Activated CD8-positive, alpha-beta T cell treated with anti-CD3 and anti-CD28 coated beads for 36 hours (primary cell): ENCODE measurements at places on chromosomes 4 and X. TPM values are rescaled to one million over a fixed set of nuclear protein-coding genes. Genes with fewer than 3 reads are reported as not detected.

The ADH1B gene
- not detected for total RNA-seq

The HNRNPD gene
- 403 TPM for total RNA-seq

The DCAF8L2 gene
- total RNA-seq, result not detected

The GPR173 gene
- 0.36 TPM for total RNA-seq

The GAGE13 gene
- not detected for total RNA-seq

The MAGEE2 gene
- total RNA-seq, result not detected

The PRDM5 gene
- 0.52 TPM for total RNA-seq

The AMOT gene
- total RNA-seq, result 1.1 TPM

The ASB11 gene
- total RNA-seq, result not detected

The TEX13D gene
- 0.23 TPM for total RNA-seq

DNA sequence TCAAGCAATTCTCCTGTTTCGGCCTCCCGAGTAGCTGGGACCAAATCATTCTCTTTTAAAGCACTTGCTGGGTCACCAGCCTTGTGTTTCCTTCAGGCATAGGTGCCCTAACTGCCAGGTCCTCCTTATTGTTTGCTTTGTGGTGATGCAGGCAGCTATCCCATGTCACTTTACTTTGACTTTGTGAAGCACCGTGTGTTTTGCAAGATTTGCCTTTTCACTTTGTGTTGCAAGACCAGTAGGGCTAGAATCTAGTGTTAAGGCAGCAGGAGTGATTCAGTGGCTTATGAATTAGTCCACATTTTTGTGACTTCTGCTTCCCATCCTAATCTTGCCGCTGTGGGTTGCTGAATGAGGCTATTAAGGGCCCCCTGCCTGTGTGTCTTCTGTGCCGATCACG lies 20.2 kb downstream of the SYAP1 start:
- no peak for DNase-seq

- no peak for DNase-seq
Observed at GRCh38 chr4:5753766-5754528, 42.9 kb downstream of the EVC start.

DNA sequence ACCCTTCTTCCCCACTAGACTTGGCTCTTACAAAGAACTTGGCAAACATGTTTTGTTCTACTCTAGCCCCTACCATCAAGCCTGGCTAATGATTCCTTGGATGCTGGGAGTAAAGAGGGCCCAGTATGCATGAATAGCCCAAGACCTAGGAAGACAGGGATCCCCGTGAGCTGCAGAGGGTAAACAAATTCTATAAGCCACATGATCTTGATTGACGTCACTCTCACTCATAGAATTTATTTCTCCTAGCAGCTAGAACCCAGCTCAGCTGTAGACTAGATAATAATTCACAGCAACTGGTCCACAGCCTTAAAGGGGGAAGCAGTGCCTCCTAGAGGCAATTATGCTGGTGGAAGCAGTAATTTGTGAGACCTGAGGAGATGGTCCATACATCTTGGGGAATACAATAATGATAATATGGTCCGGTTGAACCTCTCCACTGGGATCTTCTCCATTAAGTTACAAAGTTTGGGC lies 16.1 kb upstream of the USO1 start:
- DNase-seq, result peak; percentile 75

GRCh38 chr4:120843849-120844527 lies 78.5 kb downstream of the PRDM5 start:
- DNase-seq, result peak; percentile 35

GRCh38 chr4:174217273-174218126 lies 66.0 kb downstream of the FBXO8 start:
- DNase-seq, result peak; percentile 31

GRCh38 chr4:77493829-77494551 lies 111.6 kb upstream of the CXCL13 start:
- no peak for DNase-seq

DNA sequence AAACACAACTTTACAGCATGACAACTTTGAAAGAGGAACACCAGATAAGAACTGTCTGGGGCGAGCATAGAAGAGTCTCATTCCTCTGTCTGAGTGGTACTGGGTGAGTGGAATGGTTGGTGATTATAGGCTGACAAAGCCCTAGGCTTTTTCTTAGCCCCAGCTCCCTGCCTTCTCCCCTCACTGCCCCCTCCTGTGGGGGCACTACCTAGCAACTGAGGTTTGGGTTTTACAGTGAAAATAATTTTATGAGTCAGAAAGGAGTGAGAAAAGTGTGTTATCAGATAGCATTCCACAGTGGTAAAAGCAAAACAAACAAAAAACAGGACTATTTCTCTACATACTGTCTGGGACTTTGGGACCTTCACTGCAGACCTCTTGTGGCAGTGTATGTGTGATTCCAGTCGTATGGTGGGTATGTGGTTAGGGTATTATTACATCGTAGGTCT lies 10.5 kb upstream of the TMEM165 start:
- no peak for DNase-seq

- DNase-seq, result peak; percentile 58
Observed at GRCh38 chr4:8468746-8469535, 28.4 kb downstream of the TRMT44 start.

- DNase-seq, result no peak
Observed at GRCh38 chr4:762211-763190, 56.9 kb downstream of the PCGF3 start.

- DNase-seq, result no peak
Observed at GRCh38 chr4:109973529-109973905, 60.8 kb downstream of the EGF start.

DNA sequence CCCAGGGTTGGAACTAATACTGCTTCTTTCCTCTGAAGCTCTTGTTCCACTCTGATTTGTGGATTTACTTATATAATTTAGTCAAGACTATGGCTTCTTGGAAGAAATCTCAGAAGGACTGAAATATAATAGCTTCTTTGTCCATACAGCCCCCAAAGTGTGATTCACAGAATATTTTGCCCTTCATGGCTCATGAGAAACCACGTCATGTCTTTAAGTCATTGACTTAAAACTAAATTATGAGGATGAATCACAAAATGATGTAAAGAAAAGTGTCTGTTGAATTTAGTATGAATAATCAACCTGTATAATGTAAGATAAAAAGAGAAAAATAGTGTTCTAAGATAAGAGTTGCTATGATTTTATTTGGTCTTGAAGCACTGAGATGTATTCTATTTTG lies 43.3 kb upstream of the AGA start:
- DNase-seq, result no peak

- no peak for DNase-seq
Observed at GRCh38 chr4:24303926-24304325, 280.4 kb downstream of the DHX15 start.

DNA sequence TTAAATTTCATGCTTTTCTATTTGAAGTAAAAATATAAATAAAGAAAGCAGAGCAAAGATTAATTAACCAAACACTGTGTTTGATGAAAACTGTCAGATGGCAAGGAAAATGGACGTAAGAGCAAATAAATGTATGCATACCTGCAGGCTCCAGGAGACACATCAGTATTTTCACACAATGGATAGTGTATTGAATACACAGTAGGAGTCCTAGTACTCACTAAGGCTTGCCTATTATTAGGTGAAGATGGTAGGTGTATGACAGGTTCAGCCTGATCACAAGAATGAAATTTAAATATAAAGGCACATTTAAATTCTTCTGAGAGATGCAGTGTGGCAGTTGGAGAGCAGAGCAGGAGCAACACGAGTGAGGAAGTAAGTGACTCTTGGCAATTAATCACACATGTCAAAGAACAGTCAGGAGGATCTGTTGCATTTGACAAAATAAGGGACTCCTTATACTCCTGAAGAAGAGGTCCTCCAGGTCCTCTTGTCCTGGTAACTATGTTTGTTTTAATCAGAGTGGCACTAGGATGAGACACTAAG lies 106.0 kb upstream of the NDST4 start:
- DNase-seq, result no peak

GRCh38 chrX:3066555-3066954 lies 25.3 kb downstream of the ARSF start:
- DNase-seq, result no peak

DNA sequence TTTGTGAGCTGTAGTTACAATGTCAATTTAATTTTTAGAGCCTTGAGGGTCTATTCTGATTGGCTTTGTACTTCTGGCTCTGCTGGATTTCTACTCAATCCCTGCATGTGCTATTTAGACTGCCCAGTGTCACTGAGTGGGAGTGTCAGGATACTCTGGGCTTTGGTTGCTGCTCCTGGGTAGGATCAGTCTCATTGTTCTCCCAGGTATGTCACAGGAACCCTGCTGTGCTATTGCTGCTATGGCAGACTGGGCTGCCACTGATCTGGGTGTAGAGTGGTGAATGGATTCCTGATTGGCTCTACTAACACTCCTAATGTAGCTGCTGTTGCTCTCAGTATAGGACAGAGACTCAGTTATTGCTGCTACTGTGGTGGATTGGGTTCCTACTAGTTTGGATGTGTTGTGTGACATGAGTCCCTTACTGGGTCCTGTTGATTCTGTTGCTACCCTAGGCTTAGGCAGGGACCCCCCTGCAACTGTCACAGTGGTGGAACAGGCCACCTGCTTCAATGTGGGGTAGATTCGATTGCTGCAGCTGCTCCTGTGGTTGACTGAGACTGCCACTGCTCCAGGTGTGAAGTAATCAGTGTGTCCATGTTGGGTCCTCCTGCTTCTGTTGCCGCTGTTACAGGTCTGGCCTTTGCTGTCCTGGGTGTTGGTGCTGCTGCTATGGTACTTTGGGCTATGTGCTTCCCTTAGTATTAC lies 707.8 kb upstream of the AMOT start:
- no peak for DNase-seq

- DNase-seq, result no peak
Observed at GRCh38 chr4:150581056-150581605, 820 bp upstream of the MAB21L2 start.

- DNase-seq, result no peak
Observed at GRCh38 chr4:90189178-90189577, 62.0 kb downstream of the CCSER1 start.

GRCh38 chr4:85107553-85107952 lies 141.1 kb upstream of the WDFY3 start:
- no peak for DNase-seq

GRCh38 chr4:141016117-141016798 lies 117.0 kb downstream of the RNF150 start:
- DNase-seq, result no peak

DNA sequence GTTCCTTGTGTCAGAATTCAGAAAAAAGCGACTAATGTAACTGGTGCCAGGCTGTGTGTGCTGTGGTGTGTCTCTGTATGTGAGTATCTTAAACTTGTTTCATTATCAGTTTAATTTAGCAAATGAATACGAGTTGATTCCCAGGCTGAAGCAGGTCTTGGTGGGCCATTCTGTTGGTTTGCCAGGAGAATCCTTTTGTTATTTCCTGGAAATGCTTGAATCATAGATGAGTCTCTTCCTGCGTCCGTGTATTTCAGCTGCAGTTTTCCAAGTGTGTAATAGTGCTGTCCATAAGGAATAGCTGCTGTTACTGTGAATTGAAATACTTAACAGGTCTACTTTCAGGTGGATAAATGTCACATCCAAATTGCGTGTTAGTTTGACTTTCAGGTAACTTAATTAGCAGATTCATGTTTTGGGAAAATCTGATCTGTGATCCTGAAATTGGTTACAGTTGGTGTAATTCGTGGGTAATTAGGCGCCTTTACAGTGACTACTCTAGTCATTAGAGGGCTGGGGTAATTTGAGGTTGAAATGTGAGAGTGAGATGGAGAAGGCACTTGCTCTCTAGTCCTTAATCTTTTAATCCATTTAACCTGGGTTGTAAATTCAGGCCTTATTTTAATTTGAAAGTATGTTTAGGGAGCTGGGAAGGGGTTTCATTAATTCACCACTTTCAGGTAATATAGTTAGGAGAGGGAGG lies 23.8 kb downstream of the TMEM131L start:
- DNase-seq, result no peak

DNA sequence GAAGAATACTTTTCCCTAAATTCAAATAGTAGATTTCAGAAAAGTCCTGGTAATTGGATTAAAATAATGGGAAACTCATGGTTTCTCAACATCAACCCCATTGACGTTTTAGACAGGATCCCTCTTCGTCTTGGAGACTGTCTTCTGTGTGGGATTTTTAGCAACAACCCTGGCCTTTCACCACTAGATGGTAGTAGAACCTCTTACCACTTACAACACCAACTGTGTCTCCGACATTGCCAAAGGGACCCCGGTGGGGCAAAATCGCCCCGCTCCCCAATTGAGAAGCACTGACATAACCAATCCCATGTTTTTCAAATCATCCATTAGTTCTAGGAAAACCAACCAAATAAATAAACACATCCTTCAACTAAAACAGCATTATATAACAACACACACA lies 16.9 kb upstream of the ANOS1 start:
- DNase-seq, result no peak

DNA sequence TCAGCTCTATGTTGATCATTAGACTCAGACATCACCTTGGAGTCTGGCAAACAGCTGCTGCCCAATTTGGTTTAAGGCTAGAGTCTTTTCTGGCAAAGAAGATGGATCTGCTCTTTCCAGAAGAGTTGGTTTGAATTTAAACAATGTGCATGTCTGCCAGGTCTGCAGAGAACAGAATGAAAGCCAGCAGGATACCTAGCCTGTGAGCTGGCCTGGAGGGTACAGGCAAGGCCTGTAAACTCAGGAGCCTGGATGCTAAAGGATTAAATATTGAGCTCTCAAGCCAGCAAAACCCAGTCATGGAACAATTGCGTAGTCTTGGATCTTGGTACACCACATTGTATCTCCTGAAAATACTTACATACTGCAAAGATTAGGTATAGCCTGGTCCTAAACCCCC lies 15.6 kb upstream of the PDLIM3 start:
- no peak for DNase-seq

GRCh38 chrX:134711135-134711921 lies 53.1 kb upstream of the PLAC1 start:
- DNase-seq, result no peak

DNA sequence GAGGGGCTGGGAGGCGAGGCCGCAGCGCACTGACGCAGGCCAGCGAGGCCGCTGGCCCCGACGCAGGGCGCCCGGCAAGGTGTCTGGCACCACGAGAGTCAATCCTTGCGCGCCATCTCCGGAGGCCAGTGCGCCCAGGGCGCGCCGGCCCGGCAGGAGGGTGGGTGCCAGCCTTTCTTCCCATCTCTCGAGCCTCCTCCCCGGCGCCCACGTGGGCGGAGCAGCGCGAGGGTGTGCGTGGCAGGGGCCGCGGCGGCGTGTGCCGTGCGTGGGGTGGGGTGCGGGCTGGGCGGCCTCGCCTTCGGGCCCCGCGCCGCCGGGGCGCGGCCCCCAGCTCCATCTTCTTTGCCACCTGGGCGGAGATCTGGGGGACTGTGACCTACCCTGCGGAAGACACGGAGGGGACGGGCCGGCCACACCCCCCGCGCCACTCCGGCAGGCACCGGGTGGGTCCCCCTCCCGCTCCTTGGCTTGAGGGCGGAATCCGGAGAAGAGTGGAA lies 877 bp downstream of the JAKMIP1 start:
- DNase-seq, result peak; percentile 39

- DNase-seq, result no peak
Observed at GRCh38 chr4:99625369-99625768, 32.3 kb downstream of the C4orf54 start.
